Epithelial cell of alveolus of lung (primary cell): ENCODE measurements at places on chromosomes 7 and 10. TPM values are rescaled to one million over a fixed set of nuclear protein-coding genes. Genes with fewer than 3 reads are reported as not detected.

Gene OR6B1
- not detected in 2 replicates for total RNA-seq

Gene FGF8
- total RNA-seq, result not detected in 2 replicates

Gene FRMPD2
- 0.13 TPM in 1 of 2 replicates, not detected in the other for total RNA-seq

Gene WIPF3
- not detected in 2 replicates for total RNA-seq
